ENCODE measurements at places on chromosomes 13 and 19.

GRCh38 chr13:93173654-93174053 is 53.0 kb upstream of the GPC6 start:
- DNase-seq: no peak

DNA sequence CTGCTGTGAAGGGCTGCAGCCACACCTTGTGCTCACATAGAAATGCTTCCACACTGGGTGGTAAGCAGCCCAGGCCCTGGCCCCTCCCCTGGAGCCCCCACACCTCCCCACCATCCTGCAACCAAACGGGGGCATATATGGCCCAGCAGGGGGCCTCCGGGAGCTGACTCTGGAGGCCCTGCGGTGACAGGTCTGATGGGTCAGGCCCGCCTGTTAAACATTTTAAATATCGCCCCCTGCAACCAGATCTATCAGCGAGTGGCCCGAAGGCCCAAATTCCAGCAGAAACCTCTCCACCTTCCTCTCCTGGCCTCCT is 48.0 kb upstream of the KATNAL1 start:
- DNase-seq: no peak

GRCh38 chr19:14768001-14768400 is 10.4 kb downstream of the ADGRE2 start:
- DNase-seq: no peak

- no peak for DNase-seq
These were observed at the start of gene RYR1 for GRCh38 chr19:38433268-38433733. Gene RYR1 (plus strand): TSS chr19:38433691. CDS start chr19:38433830, 139 bp downstream.

DNA sequence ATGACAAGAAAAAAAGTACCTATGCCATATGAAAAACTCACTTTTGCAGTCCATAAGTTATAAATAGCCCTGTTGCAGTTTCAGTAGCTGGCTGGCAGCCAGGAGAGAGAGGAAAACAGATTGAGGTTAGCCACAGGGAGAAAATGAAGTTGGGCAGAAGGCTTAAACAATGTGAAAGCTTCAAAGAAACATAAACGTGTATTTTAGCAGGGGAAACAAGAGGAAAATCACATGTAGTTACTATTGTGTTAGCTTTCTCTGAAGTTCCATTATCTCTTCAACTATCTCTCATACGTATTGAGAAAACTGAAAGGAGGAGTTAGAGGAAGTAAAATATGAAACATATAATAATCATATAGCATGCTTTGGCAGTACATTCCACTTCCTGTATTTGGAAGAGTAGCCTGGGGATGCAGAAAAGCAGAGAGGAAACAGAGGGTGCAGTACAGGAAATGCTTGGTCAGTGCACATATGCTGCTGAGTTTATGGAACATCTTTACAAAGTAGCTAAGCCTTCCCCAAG is 1551.1 kb downstream of the EFNB2 start:
- DNase-seq: no peak

DNA sequence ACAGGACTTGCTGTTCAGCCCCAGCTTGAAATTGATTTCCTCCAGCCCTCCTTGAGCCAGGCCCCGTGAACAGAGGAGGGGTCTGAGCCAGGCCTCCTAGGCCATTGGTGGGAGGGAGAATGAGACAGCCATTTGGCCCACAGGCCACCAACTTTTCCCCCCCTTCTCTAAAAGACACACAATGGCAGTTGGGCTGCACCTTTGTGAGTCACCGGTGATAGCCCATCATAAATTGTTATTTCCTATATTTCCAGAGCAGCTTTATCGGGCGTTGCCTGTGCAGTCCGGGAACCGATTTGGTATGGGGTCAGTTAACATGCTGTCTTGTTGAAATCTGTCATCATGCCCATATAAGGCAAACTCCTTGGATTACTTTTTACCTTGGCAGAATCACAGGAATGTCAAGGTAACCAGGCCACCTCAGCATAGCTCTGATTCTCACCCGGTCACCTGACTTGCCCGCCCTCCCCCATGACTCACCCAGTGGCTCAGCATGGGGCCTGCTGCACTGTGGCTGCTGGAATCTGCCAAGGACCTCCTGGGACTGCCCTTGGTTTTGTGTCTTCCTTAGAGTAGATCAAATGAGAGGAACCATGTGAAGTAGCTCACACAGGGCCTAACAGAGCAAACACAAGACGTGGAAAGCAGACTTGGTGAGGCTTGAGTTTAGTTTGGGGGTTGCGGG is 36.1 kb downstream of the ACTN4 start:
- peak; percentile 69 for DNase-seq

GRCh38 chr13:106599875-106600797 is 32.2 kb upstream of the ARGLU1 start:
- DNase-seq: no peak

DNA sequence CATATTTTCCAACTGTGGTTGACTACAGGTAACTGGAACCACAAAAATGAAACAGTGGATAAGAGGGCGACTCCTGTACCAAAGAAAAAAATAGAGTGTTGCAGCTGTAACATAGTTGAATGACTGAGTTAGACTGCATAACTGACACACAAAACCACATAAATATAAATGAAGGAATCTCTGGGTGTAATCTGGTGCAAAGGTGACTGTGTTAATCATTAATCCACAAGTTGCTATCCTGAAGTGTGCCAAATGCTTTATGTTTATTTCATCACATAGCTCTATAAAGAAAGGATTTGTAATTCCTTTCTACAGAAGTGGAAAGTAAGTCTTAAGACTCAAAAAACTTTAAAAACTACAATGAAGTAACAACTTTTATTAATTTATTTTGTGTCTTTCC is 6.0 kb upstream of the GJB2 start:
- no peak for DNase-seq

DNA sequence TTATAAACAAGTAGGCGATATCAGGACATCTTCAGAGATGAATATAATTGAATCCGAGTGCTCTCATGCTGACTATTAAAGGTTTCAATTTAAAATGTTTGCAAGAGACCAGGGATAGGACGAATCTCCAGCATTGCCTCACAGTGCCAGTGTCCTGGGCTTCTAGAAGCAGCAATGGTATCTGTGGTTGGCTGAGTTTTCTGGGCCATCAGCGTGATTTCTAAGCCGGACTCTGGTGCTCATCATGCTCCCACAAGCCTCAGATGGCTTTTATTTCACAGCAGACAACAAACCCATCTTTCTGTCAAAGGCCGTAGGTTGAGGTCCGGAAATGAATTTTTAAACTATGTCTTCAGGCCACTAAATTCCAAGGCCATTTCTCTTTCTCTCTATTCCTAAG is 187.7 kb downstream of the FOXO1 start:
- DNase-seq: no peak

DNA sequence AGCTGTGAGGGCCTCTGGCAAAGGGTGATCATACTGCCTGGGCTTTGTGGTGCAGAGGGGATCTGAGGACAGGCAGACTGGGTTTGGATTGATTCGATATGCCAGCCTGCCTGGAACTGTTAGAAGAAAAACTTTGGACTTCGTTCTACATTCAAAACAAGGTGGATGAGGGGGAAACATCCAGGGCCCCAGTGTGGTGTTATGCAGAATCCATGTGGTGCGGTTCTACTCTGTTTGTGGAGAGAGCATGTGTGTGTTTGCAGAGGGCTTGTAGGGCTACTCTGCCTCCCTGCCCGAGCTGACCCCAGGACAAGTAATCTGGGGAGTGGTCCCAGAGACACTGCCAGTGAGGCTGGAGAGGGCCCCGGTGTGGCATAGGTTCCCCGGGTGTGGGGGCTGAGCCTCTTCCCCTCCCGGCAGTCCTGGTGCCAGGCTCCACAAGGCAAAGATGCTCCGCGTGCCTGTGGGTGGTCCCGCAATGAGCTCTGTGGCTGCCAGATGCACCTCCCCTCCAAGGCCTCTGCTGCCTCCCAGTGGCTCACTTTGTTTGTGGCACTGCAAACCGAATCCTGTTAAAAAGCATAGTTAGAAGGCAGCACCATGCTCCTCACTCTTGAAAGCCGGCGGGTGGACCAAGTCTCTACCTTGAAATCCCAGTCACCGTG is 22.3 kb upstream of the TFDP1 start:
- DNase-seq: peak; percentile 67

DNA sequence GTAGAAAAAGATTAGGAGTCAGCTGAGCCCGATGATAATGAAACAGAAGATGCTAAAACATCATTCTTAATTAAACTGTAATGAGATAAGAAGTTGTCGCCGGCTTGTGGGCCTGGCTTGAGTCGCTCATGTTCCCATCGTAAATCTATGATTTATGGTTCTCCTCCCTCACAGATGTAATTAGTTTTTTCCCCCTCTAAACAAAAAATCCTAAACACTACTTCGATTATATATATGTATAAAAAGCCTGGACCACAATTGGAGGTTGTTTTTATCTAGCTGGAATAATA is 151.3 kb downstream of the PTPRS start:
- DNase-seq: no peak

DNA sequence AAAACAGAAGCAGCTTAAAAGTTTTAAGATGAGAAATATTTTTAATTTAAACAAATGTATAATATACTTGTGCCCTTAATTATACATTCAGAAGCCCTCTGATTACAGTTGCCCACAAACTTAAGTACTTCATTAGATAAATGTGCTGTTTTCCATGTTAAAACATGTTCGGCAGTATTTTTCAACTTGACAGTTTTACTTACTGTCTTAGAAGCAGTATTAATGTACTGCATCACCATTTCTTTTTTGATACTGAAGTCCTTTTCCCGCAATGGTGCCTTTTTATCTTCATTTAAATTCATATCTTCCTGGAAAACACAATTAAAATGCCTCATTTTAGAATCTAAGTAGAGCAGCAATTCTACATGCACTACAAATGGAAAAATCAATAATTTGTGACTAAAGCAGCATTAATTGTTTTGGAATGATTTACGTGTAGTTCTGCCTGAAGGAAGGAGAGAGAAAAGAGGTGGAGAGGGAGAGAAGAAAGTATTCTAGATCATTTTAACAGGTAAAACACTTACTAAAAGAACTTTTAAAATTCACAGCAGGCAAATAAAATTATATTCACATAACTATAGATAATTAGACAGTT is 70.2 kb downstream of the DIAPH3 start:
- DNase-seq: no peak

- DNase-seq: no peak
These were observed 45.3 kb downstream of the ACTN4 start for GRCh38 chr19:38692458-38693379.

- no peak for DNase-seq
These were observed 99.9 kb upstream of the IPO5 start for GRCh38 chr13:97853550-97853949.

GRCh38 chr13:20128459-20128931 is 32.4 kb downstream of the GJA3 start:
- no peak for DNase-seq

GRCh38 chr13:46855166-46855565 is 41.7 kb downstream of the HTR2A start:
- DNase-seq: no peak

DNA sequence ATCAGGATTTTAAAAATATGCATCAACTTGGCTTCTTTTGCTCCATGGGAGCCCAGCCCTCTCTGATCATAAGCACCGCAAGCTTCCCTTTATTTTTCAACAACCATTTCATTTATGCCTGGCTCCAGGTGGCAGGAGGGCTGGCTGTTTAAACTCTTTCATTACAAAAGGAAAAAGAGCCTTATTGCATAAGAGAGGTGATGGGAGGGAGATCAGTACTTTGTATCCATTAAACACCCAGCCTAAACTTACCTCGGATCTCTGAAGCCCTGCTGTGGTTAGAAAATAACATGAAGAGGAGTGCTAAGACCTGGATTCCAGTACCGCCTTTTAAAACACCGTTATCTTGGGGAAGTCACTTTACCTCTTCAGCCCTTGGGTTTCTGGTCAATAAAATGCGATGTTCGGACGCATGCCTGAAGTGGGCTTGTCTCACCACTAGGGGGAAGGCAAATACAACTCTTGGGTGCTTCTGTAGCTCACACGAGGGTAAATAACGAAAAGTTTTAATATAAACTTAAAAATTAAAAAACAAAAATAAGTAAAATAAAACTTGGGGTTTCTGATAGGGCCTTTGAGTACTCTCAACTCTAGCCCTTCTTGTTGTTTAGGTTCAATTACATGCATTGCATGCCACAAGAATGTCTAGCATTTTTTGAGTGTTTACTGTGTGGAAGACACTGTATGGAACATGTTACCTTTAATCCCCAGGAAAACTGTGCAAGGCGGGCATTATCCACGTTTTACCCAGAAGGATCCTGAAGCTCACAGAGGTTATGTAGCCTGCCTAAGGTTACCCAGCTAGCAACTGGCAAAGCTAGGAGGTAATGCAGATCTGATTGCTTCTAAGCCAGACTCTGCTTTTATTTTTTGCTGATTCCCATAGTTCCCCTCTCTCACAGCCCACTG is 240.3 kb downstream of the LMO7 start:
- DNase-seq: peak; percentile 17

- no peak for DNase-seq
These were observed 139.4 kb downstream of the HS6ST3 start for GRCh38 chr13:96229356-96229755.

DNA sequence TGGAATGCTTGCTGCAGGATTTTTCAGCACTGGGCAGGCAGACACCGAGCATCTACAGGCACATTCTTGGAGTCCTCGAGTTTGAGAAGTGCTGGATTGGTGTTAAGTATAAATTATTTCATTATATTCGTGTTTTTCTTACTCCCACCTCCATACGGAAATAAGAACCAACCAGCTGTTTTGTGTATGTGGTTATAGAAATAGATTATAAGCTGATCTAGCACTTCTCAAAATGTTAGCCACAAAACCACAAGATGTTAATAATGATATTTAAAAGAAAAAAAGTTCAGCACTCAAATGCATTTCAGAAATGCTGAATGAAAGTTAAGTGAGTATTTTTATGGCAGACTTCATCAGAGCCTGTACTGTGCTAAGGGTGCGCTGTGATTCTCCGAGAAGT is 24.0 kb upstream of the TEX29 start:
- DNase-seq: no peak

DNA sequence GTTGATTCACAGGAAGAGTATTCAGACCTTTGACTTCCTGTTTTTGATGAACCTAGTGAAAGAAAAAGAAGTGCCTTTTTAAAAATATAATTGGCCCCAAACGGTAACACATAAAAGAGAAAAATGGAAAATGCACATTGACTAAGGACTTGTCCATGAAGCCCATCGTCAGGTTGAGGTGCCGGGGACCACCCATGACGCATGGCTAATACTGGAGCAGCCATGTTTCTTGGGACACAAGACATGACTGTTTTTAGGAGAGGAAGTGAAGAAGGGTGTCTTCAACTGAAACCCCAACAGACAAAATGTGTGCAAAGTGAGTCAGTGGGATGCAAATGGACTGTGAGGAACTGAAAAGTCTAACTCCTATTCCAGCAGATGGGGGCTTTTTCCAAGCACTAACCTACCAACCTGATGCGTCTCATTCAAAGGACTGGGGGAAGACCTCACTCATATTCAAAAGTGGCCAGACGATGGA is 459.4 kb downstream of the FOXO1 start:
- DNase-seq: no peak
